Fibroblast of skin of left quadriceps (primary cell): ENCODE measurements at places on chromosomes 2 and 18.

DNA sequence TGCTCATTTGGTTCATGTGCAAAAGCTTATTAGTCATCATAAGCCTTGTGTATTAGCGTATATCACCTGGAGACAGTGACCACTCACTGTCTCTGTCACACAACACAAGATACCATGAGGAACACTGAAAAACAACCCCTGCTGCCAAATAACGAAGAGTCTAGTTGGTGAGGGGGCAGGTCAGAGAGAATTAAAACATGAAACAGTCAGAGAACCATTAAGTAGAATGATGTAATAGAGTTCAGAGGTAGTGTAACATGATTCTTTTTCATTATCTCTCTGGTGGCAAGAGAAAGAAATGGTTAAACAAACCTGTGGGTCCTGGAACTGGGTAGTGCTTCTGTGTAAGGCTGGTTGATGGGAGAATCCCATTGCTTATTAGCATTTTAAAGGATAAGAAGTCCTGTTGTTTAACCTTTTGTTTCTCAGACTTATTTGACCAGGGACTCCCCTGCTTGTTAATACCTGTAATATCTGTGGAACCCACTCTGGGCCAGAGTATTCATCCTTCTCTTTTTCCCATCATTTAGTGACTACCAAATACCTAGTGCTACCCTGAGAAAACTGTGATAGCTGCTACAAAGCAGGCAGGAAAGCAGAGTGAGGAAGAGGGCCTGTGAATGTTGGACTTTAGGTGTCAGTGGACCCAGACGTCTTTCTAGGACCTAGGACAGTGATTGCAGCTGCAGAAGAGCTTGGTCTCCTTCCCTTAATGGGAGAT is 38.0 kb downstream of the PTRHD1 start:
- no peak for DNase-seq

DNA sequence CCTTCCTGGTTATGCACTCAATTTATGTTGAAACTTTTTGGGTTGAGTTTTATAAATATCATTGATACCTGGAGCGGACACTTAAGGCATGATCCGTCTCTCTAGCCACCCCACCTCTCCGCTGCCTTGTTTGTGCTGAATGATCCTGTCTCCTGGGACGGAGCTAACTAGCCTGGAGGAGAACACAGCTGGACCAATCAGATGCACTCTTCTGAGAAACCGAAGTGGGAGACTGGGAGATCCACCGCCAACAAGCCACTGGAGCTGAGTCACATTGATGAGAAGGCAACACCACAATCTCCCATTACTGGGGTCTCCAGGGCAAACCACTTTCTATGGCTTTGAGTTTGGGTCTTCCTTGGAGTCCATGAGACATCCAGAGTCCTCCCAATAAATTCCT is 29.3 kb downstream of the CYP26B1 start:
- no peak for DNase-seq

- DNase-seq, result no peak
Measured at GRCh38 chr2:341017-341542, 53.2 kb upstream of the ALKAL2 start.

GRCh38 chr2:118032169-118033013 is 18.5 kb upstream of the CCDC93 start:
- DNase-seq, result no peak

DNA sequence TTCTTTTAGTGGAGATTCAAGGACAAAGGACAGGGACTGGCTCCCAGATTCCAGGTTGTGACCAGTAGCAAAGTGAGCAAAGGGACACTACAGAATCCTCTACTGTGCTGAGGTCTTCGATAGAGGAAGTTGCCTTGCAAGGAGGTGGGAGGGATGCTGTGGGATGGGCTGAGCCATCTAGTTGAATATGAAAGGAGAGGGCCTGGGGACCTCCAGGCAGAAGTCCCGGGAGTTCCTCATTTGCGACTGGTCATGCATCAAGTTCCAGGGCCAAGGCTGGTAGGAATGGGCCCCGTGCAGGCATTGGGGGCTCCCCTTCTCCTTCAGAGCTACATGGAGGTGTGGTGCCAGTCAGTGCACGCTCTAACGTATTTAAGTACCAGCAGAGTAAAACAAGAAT is 12.6 kb upstream of the PROM2 start:
- DNase-seq, result no peak

- DNase-seq, result no peak
Measured at GRCh38 chr2:30631051-30631671, 176.1 kb downstream of the CAPN13 start.

DNA sequence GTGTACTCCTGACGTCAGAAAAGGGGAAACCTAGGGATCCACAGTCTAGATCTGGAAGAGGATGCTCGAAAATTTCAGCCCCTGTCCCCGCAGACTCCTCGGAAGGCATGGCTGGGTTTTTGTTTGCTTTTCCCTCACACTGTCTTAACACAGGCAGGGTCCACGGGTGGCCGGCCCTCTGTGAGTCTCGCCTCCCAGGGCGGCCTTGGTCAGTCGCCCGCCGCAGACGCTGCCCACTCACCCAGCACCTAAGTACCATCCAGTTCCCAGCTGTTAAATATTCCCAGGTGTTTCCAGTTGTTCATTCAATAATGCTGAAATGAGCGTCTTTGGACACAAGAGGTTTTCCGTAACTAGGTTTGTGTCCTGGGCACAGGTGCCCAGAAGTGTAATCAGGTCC is 193.2 kb downstream of the TWIST2 start:
- no peak for DNase-seq

- no peak for DNase-seq
Measured at GRCh38 chr2:189440644-189440946, 679 bp upstream of the WDR75 start.

GRCh38 chr18:3213300-3214059 is 6.3 kb downstream of the MYOM1 start:
- DNase-seq, result no peak

DNA sequence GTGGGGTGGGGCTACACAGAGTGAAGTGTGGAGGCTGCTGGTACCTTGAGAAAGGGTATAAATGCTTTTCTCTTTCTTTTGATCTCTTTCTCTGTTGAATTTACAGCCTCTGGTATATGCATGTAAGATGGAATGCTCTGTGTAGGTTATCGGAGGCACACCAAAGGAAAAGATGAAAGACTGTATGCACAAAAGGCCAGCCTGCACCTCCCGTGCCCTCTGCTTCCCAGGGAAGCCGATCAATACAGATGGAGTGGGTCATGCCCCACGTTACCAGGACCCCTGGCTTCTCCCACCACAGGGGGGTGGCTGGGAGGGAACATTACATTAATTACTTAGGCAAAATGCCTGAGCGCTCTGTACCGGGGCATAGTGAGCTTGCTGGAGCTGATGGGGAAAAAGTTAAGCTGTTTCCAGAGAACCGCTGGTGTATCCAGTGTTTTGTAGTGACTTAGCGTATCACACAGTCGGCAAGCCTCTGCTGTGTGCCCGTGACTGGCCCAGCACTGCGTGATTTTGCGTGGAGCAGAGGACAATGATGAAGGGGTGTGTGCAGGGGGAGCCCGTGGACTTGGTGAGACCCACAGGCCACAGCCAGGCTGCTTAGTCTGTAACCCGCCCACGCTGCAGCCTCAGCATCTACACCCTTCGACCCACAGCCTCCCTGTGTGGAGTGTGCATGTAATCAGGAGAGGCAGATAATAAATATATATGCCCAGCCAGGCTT is 8.0 kb downstream of the ALLC start:
- no peak for DNase-seq

GRCh38 chr2:45289997-45290709 is 280.9 kb upstream of the SIX2 start:
- DNase-seq, result no peak
